Skin of body (tissue), 3 donors: ENCODE measurements at places on chromosomes 7 and 10. TPM values are rescaled to one million over a fixed set of nuclear protein-coding genes. Genes with fewer than 3 reads are reported as not detected.

DNA sequence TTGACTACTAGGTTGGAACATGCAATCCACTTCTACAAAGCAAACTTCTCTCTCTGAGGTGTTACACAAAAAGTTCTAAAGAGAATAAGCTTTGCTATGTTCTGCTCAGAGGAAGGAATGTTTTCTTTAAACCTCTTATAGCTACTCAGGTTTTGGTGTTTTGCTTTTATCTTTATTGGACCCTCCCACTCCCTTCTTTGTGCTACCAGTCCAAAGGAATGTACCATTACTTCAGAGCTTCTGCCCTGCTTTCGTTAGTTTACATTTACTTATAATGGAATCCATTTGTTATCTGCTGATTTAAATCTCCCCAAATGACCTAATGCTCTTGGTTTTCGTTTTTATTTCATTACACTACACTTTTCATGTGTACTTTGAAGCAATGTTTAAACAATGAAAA, 154.9 kb downstream of the ATE1 start:
- DNase-seq: no peak

DNA sequence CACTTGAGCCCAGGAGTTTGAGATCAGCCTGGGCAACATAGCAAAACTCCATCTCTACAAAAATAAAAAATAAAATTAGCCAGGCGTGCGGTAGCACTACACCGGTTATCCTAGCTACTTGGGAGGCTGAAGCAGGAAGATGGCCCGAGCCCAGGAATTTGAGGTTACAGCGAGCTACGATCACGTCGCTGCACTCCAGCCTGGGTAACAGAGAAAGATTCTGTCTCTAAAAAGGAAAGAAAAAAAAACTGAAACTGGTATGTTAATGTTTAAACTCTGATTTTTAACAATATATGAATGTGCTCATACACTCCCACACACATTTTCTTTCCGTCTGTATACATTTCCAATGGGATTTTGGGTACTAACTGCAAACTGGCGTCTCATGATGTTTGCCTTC, 140.6 kb upstream of the KMT2E start:
- no peak for DNase-seq

DNA sequence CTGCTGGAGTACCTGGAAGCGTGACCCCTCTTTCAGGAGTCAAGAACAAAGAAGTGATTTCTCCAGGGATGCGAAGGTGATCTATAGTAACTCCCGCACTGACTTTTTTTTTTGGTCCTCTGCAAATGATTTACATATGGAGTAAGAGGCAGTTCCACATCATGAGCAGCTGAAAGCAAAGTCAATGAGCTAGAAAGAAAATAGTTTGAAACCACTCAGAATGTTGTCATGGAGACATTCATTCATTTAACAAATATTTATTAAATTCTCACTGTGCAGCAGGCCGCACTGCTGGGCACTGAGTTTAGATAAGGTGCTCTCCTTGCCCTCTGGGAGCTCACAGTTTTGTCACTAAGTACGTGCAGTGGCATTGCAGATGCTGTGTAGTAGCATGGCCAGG, 206.7 kb downstream of the CAMK1D start:
- peak; percentile 9 for DNase-seq

DNA sequence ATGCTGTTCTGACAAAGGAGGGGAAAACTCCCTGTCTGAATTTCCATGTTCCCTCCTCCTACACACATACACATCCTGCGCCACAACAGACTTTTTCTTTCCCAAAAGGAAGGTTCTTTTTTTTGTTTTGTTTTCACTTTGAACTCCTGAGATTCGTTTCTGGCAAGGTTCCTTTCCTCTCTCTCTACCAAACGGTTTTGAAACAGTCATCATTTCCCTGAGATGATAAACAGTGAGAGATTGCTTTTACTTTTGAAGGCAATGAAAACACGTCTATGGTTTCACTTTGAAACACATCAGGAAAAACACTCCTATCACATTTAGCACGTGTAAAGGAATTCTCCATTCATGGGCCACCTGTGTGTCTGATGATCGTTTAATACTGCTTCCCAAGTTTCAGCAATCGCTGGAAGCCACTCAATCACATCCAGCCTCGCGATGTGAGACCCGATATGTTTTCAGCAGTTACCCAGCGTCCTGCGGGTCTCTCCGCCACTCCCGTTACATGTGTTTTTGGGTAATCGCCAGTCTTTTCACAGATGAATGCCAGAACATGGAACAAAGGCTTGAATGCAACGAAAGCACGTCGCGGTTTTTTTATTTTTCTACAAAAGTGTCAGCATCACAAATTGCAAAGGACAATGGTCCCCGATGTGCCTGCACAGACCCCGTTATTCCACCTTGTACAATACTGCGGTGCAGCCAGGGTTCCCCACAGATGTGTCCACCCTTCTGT, 62.8 kb upstream of the CUX1 start:
- DNase-seq: peak; percentile 14

GRCh38 chr7:28623105-28623730, 210.9 kb downstream of the CREB5 start:
- peak; percentile 60 for DNase-seq

- no peak for DNase-seq
Observed at GRCh38 chr10:12201543-12201942, 5.6 kb downstream of the CDC123 start.

DNA sequence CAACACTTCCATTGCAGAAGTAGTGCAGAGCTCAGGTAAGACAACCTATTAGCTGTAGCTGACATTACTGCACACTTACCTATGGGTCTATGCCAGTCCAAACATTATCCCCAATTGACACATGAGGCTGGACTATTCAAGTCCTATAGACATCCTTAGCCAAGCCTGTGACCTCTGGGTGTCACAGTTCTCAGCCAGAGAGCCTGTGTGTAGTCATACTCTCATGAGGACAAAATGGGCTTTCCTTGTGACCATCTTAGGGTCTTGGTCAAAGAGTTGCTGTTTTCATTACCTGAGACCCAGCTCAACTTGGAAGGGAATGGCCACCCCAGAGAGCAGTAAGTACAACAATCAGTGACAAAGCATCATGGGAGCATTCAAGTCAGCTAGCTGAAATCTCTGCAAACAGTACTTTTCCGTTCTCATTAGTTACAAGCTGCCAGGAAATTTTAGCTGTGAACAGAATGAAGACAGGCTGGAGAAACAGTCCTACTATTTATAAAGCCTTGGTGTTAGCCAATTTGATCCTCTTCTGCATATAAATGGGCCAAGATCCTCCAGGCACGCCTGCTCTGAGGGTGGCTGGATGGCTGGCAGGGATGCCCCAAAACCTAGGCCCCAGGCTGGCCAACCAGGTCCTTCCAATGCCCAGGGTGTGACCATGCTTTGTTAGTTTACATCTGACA, 44.3 kb downstream of the NUDCD3 start:
- no peak for DNase-seq

- no peak for DNase-seq
Observed at GRCh38 chr10:15742836-15743235, 23.1 kb upstream of the ITGA8 start.

DNA sequence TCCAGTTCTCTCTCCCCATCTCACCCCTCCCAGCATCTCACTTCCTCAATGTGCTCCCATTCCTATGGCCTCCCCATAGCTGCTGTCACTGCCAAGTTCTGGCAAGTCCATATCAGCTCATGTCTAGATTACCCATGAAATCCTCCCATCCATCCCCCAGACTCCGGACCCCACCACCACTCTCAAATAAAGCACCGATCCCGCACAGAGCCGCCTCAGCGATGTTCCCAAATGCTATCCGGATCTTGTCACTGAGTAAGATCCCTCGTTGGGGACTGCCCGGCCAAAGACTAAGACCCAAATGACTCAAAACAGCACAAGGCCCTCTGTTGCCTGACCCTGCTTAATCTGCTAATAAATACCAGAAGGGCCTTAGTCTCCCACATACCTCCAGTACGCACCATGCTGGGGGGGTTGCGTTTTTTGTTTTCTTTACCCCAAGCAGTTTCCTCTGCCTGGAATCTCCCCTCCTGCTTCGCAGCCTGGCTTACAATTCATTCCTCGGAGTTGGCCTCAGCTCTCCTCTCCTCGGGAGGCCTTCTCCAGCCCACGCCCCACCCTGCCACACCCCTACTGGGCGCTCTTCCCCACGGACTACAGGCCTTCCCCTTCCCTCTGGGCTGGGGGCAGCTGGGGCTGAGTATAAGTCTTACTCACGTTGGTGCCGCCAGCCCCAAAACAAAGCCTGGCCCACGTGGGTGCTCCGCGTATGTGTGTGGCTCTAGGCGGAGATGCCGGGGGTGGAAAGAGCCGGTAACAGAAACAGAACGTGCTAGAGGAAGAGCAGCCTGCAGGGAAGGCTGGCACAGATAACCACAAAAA, 1.8 kb upstream of the DUSP5 start:
- DNase-seq: no peak

DNA sequence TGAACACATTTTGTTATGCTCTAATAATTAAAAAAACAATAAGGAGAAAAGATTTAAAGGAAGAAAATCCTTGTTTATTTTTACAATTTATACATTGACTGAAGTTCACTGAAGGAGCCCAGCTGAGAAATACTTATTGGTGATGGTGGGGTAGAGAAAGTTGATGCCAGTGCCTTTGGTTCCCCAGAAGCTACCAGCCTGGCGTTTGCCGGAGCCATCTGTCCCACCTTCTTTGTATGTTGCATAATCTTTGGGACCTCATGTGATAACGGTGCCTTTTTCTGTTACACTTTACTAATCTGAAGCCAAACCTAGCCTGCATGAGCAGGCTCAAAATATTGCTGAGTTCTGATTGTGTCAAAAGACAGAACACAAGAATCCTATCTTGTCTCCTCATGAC, 22.7 kb downstream of the ZNF365 start:
- no peak for DNase-seq

- DNase-seq: no peak
Observed at GRCh38 chr10:129332476-129332875, 134.6 kb upstream of the MGMT start.

- no peak for DNase-seq
Observed at GRCh38 chr7:106911959-106912358, 46.9 kb downstream of the PIK3CG start.

DNA sequence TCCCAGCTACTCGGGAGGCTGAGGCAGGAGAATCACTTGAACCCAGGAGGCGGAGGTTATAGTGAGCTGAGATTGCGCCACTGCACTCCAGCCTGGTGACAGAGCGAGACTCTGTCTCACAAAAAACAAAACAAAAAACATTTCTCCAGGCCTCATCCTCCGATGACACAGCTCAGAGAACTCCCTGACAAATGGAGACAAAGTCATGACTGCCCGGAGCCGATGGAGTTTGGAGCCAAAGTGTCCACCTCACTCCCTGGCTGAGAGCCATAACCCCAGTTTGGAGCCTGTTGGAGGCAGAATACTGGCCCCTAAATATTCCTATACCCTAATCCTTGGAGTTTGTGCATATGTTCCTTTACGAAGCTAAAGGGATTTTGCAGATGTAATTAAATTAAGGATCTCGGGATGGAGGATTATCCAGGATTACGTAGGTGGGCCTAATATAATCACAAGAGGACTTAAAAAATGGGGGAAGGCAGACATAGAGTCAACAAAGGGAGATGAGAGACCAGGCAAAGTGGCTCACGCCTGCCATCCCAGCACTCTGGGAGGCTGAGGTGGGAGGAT, 22.7 kb downstream of the SSC4D start:
- DNase-seq: no peak

GRCh38 chr7:106344861-106345260, 60.1 kb upstream of the NAMPT start:
- DNase-seq: no peak

DNA sequence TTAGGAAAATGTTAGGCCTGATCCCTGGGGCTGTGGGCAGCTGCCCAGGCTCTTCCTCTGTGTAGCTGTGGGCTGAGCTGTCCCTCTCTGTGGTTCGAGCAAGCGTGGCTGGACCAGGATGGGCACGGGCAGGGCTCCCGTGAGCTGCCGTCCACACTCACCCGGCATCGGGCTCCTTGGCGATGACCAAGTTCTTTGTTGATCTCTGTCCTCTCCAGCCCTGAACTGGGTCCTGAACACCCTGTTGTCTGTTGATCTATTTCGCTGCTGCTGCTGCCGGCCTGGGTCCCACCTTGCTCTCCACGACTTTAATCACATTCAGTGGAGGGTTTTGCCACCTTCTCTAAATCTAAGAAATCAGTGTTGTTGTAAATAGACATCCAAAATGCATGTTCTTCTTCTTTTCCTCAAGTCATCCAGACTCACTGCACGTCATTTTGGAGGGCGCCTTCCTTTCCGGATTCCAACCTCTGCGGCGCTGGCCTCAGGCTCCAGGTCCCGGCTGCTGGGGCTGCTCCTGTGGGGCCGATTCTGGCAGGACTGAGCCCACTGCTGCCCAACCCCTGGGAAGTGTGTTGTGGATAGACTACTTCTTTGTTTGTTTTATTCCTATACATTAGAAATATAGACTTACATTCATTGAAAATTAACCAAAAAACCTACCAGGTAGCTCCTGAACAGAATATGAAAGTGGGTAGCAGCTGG, 100.6 kb downstream of the DYNC2I1 start:
- no peak for DNase-seq

GRCh38 chr7:73703225-73703624, 16.2 kb downstream of the STX1A start:
- no peak for DNase-seq

DNA sequence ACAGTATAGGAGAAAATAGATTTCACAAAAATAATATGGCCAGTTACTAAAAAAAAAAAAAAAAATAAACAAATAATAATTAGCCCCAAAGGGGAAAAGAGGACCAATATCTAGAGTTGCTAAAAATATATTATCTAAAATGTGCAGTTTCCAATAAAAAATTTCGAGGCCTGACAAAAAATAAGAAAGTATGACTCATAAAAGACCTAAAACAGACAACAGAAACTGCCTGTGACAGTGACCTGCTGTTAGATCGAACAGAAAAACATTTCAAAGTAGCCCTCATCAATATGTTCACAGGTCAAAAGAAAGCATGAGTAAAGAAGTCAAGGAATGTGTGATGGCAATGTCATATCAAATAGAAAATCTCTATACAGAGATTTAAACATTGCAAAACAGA, 11.8 kb upstream of the TSPAN12 start:
- no peak for DNase-seq

GRCh38 chr7:54978364-54979116, 40.3 kb upstream of the EGFR start:
- no peak for DNase-seq

DNA sequence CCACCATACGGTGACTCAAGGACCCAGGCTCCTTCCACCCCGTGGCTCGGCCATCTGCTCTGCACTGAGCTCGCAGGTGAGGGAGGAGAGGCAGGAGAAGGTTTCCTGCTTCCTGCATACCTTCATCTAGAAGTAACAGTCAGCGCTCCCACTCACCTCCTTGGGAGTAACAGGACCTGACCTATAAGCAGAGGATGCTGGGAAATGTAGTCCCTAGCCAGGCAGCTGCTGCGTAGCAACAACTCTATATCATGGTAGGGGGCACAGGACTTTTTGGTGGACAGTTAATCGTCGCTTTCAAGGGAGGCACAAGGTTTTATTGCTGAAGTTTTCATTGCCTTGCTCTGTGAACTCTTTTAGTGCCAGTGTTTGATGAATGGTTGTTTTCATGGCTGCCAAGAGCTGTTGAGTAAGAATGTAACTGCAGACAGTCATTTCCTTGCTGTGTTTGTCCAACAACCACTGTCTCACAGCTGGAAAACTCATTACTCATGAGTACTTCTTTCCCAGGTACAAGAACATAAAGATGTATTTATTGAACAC, 10.2 kb upstream of the ZFYVE27 start:
- peak; percentile 53 for DNase-seq

ELFN1 gene
- total RNA-seq: 3.1 TPM

C10orf95 gene
- total RNA-seq: 0.39 TPM

CDNF gene
- 3.2 TPM for total RNA-seq

TMEM229A gene
- not detected for total RNA-seq

ADRB1 gene
- 0.79 TPM for total RNA-seq

RNF148 gene
- total RNA-seq: 0.89 TPM

LIPF gene
- 0.10 TPM for total RNA-seq

PON3 gene
- 11.2 TPM for total RNA-seq

PIP gene
- total RNA-seq: not detected

BRI3 gene
- 30.2 TPM for total RNA-seq
